Pons (tissue), 1 donor: ENCODE measurements at places on chromosomes 5 and 9.

- DNase-seq = no peak
These were observed 133.6 kb downstream of the SIL1 start for GRCh38 chr5:139064613-139065012.

DNA sequence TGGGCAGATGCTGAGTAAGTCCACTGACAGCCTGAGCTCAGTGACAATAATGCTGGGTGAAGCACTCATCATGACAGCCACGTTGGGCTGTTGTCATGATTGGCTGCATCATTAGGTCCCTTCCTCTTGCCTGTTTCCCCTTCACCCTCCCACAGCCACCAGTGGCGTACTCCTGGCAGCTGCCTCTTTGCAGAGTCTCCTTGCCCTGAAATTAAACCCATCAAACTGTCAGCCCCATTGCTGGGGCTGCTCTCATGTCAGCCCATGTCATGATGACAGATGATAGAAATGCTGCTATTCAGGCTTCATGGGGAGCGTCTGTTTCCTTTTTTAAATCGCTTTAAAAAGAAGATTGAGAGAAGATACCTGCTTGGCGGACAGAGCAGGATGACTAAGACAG is 327.4 kb downstream of the AGTPBP1 start:
- DNase-seq = no peak

DNA sequence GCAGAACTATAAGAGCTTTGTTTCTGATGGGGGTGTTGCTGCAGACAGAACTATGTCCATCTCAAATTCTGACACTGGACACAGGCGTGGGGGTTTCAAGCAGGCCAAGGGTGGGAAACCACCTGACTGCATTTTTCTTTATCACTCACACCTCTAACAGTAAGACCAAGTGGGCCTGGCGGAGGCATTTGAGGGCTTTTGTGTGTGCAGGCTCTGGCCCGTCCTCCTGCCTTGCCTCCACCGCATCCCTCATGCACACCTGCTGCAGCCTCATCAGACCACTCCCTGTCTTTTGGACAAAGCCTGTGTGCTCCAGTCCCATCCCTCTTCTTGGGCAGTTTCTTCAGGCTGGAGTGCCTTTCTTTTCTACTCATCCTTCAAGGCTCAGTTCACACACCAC is 7.9 kb downstream of the OR13J1 start:
- no peak for DNase-seq

GRCh38 chr5:127645300-127645726 is 3.6 kb upstream of the CTXN3 start:
- DNase-seq = no peak

GRCh38 chr5:77812926-77813589 is 36.9 kb upstream of the TBCA start:
- no peak for DNase-seq

GRCh38 chr5:72035831-72036230 is 71.4 kb upstream of the MAP1B start:
- no peak for DNase-seq
